Cortex of kidney (tissue), 1 donor: ENCODE measurements at places on chromosomes 5 and 9.

DNA sequence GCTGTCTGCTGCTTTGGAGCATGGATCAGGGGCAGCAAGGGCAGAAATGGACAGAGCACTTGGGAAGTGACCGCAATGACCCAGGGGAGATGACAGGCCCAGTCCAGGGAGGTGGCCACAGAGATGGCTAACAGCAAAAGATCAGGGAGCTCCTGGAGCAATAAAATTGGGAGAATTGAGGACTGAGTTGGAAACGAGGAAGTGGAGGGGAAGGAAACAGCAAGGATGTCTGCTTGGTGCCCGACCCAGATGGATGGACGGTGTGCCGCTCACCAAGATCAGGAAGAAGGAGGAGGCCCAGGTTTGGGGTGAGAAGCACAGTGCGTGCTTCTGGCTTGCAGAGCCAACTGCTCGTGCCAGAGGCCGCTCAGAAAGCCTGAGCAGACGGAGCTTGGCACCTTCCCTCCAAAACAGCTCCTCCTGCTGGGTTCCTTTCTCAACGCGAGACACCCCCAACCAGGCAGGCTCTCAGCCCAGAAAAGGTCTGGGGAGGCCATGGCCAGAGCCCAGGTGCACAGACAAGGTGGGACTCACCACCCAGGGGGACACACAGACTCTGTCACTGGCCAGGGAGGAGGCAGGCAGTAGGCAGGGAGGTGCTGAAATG is 1.7 kb upstream of the SLC34A1 start:
- no peak for DNase-seq

DNA sequence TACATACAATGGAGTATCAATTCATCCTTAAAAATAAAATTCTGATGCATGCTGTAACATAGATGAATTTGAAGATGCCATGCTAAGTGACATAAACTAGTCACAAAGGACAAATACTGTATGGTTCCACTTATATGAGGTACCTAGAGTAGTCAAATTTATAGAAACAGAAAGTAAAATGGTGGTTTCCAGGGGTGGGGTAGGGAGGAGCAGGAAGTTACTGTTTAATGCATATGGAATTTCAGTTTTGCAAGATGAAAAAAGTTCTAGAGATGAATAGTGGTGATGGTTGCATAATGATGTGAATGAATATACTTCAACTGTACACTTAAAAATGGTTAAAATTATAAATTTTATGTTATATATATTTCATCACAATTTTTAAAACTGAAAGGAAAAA is 57.3 kb upstream of the FNIP1 start:
- no peak for DNase-seq

DNA sequence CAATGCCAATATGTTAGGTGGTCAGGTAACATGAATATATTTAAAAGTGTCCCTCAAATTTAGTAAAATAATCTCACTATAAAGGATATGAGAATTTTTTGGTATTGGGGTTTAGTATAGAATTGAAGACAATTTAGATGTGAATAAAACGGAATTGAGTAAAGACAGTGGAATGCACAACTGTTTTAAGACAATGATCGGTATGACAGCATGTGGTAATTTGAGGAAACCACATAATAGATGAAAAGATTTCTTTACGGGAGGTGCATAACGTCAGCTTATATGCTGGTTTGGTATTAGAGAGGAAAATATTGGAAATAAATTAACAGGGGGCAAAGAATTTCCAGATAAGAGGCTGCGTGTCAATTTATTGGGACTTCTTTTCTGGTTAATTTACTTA is 1043.2 kb downstream of the CDH18 start:
- no peak for DNase-seq

DNA sequence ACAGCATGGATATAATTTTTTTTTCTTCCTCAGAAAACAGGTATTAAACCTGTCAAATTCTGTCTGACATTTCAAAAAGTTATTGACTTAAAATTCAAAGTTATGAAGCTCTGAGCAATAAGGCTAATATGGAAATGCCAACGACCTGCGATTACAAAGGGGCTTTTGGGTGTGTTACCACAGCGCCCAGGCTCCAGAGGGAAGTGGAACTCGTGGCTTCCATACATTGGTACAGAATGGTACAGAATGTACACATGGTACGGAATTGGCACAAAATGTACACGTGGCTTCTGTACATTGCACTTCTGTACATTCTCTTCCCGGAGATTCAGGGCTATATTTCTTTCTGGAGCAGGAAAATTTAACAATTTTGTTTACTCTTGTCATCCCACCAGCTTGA is 225.1 kb upstream of the TBCA start:
- DNase-seq = no peak

DNA sequence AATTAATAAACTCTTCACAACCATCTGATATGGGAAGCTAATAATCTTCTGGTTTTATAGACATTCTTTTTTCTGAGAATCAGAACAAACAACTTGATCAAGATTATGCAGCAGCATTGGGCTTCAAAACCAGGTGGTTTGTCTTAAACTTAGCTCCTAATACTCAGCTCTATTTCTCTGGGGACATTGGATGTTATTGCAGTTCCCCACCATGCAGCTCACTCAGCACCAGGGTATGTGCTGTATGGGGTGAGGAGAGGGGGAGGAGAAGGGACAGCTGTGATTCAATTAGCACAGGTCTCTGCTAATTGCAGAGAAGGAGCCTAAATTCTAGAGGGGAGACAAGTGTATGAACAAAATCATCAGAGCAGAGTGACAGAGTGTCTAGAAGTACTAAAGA is 210.7 kb upstream of the TNC start:
- DNase-seq = no peak

DNA sequence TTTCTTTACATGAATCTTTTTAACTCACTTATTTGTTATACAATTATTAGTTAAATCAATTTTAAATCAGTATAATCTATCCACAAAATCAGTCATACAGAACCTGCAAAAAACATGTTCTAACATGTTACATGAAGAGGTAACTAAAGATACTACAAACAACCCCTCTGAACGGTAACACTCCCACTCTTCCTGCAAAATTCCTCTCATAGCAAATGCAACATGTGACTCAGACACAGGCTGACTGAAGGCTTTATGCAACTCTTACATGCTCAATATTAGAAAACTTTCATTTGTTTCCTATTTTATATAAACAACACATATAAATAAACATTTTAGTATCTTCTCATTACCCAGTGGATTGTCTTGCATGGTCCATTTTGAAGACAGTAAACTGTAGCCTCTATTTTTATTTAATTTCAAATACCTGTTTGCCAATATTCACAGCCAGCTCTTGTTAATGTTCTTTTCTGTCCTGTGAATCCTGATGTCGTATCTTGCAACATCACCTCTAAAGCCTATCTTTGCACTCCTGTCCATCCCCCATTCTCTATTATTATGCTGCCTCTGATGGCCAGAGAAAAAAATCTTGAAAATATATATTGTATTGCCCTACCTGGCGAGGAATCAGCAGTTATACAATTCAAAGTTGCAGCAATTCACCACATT is 100.5 kb upstream of the CCDC152 start:
- DNase-seq = no peak

- DNase-seq = no peak
These were observed 1.1 kb downstream of the KIF2A start for GRCh38 chr5:62306896-62307689.
